ENCODE measurements at places on chromosomes 5 and 9.

DNA sequence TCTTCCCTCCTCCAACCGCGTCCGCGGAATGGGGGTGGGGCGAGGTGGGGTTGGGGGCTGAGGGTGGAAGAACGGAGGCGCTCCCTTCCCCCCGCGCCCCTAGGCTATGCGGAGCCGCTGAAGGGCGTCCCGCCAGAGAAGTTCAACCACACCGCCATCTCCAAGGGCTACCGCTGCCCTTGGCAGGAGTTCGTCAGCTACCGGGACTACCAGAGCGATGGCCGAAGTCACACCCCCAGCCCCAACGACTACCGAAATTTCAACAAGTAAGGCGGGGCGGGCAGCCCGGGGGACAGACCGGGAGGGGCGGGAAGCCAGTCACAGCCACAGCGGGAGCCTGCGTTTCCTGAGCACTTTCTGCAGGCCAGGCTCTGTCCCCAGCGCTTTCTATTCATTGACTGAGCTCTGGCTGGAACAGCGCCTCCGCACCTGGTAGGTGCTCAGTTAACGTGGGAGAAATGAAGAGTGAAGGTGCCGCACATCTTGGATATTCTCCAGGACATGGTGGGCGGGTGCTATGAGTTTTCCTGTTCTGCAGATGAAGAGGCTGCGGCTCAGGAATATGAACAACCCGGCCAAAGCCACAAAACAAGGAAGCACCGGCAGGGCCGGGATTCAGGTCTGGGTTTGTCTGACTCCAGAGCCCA lies 11.3 kb downstream of the MYOZ3 start:
- DNase-seq, result no peak

DNA sequence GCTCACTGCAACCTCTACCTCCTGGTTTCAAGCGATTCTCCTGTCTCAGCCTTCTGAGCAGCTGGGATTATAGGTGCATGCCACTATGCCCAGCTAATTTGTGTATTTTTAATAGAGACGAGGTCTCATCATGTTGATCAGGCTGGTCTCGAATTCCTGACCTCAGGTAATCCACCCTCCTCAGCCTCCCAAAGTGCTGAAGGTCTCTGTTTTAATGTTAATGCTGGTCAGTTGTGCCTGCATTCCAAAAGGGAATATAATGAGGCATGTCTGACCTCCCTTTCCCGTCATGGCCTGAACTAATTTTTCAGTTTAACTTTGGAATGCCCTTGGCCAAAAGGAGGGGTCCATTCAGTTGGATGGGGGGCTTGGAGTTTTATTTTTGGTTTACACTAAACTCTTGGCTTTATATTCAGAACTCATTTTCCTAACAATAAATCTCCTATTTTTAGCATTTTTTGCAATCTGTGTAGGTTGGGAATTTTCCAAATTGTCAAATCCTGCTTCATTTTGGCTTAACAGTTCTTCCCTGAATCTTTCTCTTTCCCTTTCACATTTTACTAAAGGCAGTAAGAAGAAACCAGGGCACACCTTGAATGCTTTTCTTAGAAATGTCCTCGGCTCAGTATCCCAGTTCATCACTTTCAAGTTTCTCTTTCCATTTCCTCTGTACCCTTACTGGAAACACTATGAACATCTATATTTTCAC lies 1175.5 kb downstream of the MAT2B start:
- no peak for DNase-seq

DNA sequence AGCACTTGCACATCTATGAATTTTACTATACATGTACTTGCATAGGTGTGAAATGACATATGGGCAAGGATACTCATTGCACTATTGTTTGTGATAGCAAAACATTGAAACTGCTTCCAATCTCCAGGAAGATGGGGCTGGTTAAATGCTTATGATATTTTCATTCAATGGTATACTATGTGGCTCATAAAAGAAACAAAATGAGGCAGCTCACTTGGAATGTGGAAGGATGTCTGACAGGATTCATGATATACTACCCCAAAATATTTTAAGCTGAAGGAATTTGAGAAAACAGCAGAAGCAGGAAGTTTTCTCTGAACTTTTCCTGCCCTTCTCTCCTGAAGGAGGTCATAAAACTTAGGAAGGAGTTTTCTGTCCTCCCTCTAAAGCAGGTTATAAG lies 99.6 kb upstream of the CAST start:
- no peak for DNase-seq

DNA sequence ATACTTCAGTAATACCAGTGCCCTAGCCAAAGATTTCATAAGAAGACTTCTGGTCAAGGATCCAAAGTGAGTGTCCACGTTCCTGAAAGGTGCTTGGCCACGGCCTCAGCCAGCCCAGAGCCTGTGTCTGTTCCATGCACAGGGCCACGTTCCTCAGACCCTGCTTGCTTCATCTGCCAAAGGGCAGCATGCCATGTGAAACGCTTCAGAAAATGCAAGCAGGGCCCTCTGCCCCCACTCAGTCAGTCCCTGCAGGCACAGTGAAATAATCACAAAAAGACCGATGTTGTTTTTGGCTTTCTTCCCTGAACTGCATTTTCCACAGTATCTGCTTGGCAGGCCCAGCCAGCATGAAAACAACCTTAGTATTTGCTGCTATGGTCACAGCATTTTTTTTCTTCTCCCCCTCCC lies 85.5 kb upstream of the CTSL start:
- DNase-seq, result no peak

GRCh38 chr5:147578228-147579024 lies 68.6 kb upstream of the DPYSL3 start:
- DNase-seq, result no peak

- DNase-seq, result no peak
Observed at GRCh38 chr5:76455531-76456133, 52.5 kb downstream of the IQGAP2 start.

GRCh38 chr5:67244345-67244793 lies 47.8 kb upstream of the CD180 start:
- no peak for DNase-seq

GRCh38 chr5:65816729-65817128 lies 94.7 kb downstream of the NLN start:
- no peak for DNase-seq

- DNase-seq, result no peak
Observed at GRCh38 chr5:66860199-66860975, 264.2 kb downstream of the MAST4 start.

DNA sequence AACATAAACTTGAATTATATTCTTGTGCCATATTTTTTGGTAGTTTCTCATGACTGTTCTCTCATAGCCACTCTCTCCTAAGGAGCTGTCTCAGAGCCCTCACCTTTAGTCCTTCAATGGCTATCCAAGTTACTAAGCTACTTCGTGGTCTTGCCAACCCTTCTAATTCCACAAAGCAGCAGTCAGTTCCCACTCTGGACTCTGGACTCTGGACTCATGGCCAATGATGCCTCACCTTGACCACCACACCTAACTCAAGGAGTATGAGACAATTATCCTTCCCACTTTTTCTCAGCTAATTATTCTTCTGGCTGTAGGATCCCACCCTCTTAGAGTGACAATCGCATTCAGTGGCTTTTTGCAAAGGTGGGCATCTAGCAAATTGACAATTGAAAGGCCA lies 42.2 kb downstream of the TUSC1 start:
- DNase-seq, result no peak

- no peak for DNase-seq
Observed at GRCh38 chr5:76099286-76099702, 16.1 kb downstream of the SV2C start.

GRCh38 chr9:135242049-135242396 lies 154.6 kb downstream of the OLFM1 start:
- no peak for DNase-seq

DNA sequence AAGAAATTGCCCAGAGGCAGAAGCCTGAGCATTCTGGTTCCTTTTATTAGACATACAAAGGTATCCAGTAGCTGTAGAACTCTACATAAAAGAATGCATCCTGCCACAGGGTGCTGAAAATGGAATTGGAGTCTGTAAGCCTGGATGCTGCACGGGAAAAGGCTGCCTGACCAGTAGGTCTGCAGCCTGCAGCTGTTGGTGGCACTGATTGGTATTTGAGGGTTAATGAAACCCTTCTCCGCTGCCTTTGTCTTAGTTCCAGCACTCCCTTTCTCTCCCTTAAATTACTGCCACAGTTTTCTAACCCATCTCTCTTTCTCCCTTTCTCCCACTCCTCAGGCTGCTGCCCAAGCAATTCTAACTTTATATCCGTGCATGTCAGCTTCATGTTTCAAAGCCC lies 64.7 kb downstream of the BRINP1 start:
- DNase-seq, result no peak

GRCh38 chr5:60487885-60488442 lies 212.0 kb downstream of the DEPDC1B start:
- DNase-seq, result no peak

DNA sequence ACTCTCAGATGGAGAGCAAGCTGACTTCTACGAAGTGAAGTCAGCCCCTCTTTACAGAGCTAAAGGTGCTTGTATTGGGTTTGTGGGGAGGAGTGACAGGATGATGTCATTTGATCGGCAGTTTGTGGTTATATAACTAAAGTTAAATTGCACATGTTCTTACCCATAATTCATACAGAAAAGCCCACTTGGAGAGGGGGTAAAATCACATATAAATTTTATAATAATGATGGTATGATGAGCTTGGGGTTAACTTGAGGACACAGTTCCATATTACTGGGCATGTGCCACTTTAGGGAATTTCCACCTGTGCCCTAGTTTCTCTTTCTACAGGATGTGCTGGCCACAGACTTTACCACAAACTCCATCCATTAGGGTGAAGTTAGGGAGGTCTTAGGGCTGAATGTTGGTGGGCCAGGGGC lies 1178.6 kb upstream of the CDH9 start:
- no peak for DNase-seq

DNA sequence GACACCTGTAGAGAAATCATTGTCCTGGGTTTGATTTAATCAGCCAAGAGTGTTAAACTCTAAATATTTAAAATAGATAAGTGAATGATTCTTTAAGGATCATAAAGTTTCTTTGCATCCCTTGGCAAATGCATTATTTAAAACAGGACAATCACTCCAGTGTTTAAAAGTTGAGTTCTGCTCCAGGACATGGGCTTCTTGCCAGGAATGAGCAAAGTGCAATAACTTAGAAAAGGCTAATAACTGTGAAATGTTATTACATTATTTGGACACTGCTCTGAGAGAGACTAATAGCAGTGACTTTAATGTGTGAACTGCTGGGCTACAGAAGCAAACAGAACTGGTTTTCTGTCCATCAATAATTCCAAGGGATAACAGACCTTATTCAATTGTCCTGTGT lies 283.3 kb downstream of the GABRB2 start:
- no peak for DNase-seq

- no peak for DNase-seq
Observed at GRCh38 chr5:2588850-2589501, 162.5 kb downstream of the IRX2 start.

GRCh38 chr9:101564252-101564651 lies 30.5 kb downstream of the PPP3R2 start:
- no peak for DNase-seq

DNA sequence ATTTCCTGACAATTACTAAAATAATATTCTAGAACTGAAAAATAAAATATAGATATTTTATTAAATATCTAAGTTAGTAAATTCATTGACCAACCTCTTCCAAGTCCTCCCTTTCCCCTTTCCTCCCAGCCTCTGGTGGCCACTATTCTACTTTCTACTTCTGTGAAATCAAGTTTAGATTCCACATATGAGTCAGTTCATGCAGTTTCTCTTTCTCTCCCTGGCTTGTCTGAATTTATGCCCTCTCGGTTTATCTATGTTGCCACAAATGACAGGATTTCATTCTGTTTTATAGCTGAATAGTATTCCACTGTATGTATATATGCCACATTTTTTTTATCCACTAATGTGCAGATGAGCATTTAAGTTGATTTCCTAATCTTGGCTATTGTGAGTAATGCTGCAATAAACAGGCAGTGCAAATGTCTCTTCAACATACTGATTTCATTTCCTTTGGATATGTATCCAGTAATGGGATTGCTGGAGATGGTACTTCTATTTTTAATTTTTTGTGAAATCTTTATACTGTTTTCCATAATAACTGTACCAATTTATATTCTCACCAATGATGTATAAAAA lies 52.3 kb downstream of the WDR36 start:
- no peak for DNase-seq

GRCh38 chr5:176875783-176876505 lies 23.2 kb downstream of the HK3 start:
- no peak for DNase-seq

DNA sequence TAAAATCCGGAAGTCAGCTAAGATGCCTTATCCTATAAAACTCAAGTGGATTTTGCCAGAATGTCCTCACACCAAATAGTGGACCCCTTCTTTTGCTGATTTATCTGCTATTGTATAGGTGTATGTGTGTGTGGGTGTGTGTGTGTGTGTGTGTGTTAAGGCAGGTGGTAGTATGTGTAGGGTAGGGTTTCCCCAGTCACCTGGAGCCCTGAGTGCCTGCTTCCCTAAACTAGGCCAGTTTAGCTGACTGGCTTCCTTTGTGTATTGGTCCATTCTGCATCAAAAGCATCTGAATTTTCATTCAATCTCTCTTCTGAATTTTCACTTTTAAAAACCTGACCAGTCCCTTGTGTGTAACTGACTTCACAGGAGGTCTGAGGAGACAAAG lies 42.2 kb upstream of the LCP2 start:
- no peak for DNase-seq

DNA sequence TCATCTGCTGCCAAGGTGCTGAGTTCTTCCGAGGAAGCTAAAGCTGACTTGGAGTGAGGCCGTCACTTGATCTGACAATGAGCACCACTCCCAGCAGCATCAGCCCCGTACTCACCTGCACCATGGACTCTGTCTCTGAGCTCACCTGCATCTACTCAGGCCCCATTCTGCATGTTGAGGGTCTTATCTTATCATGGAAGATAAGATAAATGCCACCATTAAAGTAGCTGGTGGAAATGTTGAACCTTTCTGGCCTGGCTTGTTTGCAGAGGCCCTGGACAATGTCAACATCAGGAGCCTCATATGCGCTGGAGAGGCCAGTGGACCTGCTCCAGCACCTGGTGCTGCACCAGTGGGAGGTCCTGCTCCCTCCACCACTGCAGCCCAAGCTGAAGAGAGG lies 35.0 kb upstream of the HMGCS1 start:
- DNase-seq, result no peak

DNA sequence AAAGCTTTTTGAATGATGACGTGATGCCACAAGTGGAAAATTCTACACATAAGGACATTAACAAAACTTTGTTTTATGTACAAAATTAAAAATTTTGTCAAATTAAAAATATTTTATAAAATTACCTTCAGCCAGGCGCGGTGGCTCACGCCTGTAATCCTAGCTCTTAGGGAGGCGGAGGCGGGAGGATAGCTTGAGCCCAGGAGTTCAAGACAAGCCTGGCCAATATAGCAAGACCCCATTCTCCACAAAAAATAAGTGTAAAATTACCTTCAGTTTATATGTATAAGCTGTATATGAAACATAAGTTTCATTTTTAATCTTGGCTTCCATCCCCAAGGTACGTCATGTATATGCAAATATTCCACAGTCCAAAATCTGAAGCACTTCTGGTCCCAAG lies 40.9 kb downstream of the CDK7 start:
- DNase-seq, result no peak

- DNase-seq, result peak; percentile 44
Observed at GRCh38 chr5:2866662-2867372, 115.3 kb upstream of the IRX2 start.

GRCh38 chr9:85167146-85167545 lies 497.6 kb downstream of the NTRK2 start:
- no peak for DNase-seq

Measured in nucleus accumbens (tissue), 56 donors.